ENCODE measurements at places on chromosomes 1 and 21. TPM values are rescaled to one million over a fixed set of nuclear protein-coding genes. Genes with fewer than 3 reads are reported as not detected.

- DNase-seq = no peak
Measured at GRCh38 chr21:25031750-25032149, 575.5 kb downstream of the MRPL39 start.

GRCh38 chr1:112889052-112889768, 66.8 kb downstream of the SLC16A1 start:
- no peak for DNase-seq

DNA sequence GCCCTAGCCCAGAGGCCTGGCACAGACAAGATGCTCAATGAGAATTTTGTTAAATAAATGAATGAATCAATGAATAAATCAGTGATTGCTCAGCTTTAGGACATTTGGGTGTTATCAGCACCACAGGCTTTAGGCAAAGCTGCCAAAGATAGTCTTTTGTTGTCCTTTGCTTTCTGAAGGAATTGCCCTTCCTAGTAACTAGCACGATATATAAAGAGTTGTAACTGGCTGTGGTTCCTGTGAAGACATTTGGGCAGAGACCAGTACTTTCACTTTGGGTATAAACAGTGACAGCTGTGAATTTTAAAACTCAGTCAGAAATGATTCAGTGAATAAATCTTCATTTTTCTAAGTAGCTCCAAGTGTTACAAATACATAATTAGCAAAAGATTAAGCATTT, 13.3 kb downstream of the RNU5D-1 start:
- no peak for DNase-seq

DNA sequence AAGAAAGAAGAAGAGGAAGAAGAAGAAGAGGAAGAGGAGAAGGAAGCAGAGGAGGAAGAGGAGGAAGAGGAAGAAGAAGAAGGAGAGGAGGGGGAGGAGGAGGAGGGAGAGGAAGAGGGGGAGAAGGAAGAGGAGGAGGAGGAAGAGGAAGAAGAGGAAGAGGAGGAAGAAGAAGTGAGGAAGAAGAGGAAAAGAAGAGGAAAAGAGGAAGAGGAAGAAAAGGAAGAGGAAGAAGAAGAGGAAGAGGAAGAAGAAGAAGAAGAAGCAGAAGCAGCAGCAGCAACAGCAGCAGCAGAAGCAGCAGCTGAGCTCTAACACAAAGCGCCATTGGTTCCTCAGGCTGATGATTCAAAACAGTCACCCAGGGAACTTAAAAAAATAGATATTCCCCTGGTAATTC, 34.0 kb downstream of the DNAI4 start:
- no peak for DNase-seq

HES3 gene
- not detected for polyA plus RNA-seq

SLC6A17 gene
- polyA plus RNA-seq = 1.1 TPM

SH2D1B gene
- 0.13 TPM for polyA plus RNA-seq
